Activated T-helper 1 cell treated with anti-CD3 and anti-CD28 coated beads, Interleukin-2, amount 50 U/mL, for 16 hours (primary cell): ENCODE measurements at places on chromosomes 2 and 18.

DNA sequence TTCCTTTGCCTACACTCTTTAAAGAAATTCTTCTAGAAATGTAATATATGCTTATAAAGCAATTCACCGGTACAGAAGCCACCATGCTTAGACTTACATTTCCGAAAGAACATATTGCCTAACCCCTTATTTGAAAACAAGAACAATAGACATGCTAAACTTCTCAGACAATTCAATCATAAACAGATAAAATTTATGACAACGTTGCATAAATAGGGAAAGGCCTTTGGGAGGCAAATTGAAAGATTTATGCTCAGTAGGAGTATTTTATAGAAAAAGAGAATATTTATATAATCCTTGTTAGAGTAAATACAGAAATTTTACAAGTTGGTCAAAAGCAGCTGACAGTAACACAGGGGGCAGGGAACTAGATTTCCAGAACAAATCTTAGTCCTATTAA lies 16.2 kb upstream of the MEP1B start:
- DNase-seq, result no peak

DNA sequence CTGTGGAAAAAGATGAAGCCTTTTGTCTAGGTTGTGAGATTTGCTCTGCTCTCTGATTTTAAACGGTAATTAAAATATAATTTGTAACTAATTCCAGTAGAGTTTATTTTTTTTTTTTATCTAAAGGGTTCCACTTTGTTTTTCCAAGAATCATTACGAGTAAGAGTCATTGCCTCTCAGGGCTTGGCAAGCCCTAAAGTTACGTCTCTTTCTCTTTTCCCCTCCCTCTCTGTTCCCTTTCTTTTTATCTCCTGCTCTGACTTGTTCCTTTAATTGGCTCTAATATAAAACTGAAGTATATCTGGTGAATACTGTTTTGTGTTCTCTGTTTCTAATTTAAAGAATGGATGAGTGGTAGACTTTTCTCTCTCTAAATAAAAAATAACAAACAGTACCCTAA lies 75.8 kb downstream of the CALCRL start:
- DNase-seq, result no peak

GRCh38 chr2:54722641-54723040 lies 821 bp upstream of the EML6 start:
- no peak for DNase-seq

GRCh38 chr18:59492756-59493421 lies 133.8 kb upstream of the LMAN1 start:
- no peak for DNase-seq

- DNase-seq, result no peak
Observed at GRCh38 chr2:120783371-120783791, 47.7 kb downstream of the GLI2 start.

DNA sequence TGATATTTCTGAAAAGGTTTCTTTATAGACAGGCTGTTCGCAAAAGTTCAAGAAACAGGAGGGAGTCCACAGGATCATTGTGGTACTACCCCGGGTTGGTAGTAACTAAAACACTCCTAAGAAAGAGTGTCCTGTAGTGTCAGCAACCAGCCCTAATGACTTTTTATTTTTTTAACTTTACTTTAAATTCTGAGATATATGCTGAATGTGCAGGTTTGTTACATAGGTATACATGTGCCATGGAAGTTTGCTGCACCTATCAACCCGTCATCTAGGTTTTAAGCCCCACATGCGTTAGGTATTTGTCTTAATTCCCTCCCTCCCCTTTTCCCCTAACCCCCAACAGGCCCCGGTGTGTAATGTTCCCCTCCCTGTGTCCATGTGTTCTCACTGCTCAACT lies 1396.9 kb upstream of the ZEB2 start:
- DNase-seq, result no peak

DNA sequence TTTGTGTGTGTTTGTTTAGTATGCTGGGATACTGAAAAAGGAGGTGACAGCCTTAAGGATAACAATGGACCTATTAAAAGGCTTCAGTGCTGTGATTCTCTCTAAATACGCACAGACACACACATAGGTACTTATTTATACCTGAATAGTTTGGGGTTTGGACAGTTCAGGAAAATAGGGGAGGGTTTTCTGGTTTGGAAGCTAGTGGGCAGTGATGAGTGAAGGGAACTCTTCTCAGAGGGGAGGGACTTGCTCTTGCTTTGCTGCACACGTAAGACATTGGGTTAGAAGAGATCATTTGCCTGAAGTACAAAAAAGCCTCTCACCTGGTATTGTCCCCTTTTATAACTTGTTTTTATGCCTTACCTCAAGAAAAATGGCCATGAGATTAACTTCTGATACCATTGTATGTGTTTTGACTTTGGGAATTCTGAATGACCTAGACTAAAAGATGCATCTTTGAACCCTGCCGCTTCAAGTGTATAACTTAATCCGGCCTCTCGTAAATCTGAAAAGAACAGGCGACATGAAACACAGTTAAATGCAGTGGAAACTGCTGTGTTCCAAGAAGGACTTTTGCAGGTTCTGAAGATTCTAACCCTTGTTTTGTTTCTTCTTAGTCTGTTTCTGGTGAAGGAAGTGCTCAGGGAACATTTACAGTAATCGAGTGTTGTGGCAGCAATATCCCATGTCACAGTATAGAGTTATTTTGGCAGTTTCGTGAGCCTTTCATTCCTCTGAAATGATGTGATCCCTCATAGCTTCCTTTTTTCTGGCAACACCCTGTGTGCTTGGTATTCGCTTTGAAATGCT lies 2.5 kb downstream of the CRIM1 start:
- no peak for DNase-seq

GRCh38 chr2:5290900-5291546 lies 401.2 kb upstream of the SOX11 start:
- no peak for DNase-seq

DNA sequence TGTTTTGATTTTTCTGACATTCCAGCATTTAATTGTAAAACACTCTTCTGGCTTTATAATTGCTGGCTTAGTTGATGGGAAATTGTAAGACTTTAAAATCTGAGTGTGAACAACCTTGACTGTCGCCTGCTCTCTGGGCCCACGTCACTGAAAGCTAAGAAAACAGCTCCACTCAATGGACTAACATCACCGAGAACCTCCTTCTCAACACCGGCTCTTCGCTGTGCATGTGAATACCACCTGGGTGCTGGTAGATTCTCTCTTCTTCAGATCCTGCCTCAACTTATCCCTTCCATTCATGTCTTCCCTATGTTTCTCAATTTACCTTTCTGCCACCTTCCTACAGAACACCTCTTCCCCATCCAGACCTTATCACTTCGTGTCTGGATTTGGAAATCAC lies 523.1 kb upstream of the ID2 start:
- DNase-seq, result no peak

DNA sequence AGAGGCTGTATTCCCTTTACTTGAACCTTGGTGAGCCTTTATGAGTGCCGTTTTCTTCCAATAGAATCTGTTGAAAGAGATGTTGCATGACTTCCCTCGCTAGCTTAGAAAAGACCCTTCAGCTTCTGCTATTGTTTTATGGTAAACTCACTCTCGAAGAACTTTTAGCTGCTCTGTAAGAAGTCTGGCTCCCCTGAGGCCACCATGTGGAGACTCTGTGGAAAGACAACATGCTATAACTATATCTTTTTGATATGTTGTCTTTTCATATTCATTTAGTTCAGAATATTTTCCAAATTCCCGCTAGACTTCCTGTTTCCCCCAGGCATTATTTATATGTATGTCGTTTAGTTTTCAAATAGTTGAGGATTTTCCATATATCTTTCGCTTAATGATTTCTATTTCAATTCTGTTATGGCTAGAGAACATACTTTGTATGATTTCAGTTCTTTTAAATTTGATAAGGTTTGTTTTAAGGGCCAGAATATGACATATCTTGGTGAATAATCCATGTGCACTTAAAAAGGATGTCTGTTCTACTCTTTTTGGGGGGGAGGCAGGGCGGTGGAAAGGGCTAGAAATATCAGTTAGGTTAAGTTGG lies 64.1 kb downstream of the PTPN4 start:
- no peak for DNase-seq

DNA sequence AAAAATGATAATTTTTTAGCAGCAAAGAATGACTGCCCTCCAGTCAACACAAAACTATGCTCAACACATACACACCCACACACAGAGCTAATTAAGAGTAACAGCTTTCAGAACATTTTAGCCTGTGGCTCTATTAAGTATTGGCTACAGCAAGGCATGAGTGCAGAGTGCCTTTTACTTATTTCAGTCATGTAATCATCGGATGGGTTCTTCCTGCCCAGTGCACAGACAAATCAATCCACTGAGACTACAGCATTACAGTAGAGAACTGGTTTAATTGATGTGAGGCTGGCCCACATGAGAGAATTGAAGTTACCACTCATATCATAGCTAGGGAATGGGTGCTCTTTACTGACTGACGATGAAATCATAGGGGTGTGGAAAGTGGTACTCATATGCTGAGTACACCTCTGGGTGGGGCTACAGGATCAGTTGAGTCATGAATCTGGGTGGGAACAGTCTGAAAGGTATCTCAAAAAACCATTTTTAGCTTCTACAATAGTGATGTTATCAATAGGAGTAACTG lies 241.0 kb downstream of the FSIP2 start:
- no peak for DNase-seq

GRCh38 chr2:85743304-85743978 lies 10.3 kb upstream of the ATOH8 start:
- no peak for DNase-seq

DNA sequence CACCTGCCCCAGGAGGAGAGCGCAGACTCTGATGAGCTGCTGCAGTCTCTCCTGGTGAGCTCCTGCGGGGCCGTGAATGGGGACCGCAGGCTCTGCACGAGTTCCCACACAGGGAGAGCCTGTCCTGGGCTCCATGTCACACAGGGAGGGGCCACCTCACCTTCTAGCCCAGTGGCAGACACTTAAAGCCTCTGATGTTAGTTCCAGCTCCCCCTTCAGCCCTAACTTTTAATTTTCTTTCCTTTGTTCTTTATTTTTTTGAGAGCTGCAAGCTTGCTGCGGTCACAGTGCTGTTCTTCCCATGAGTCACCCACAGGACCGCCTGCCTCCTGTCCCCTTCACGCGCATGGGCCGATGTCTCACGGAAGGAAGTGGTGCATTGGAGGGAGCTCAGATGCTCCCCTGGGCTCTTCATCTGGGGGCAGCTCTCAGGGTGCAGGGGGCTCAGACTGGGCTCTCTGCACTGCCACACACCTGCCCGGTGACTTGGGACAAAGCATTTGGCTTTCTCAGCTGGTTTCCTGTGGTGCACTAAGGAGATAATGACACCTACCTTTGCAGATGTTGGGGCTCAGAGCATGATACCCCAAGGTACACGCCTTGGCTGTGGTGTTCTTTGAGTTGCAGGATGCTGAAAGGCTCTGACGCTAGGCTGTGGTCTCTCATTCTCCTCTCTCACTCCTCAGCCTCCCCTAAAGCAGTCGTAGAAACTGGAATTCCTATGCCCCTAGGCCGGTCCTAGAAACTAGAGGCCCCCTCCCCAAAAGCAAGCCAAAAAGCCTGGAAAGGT lies 37.2 kb upstream of the PXDN start:
- DNase-seq, result no peak

DNA sequence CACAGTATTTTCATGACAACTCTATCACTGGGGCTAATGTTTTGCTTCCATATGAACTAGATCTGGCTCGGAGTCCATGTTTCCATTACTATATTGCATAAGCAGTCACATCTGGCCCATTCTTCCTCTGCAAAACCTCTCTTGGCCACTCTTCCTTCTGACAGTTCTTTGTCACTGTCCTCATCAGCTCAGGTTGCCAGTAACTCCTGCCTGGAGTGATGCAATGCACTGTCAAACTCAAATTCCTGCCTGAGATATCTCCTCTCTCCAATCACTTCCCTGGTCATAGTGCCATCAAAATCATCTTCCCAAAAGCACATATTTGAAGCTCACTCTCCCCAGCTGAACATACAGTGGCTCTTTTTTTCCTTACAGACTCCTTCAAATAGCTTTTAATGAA lies 66.1 kb downstream of the COLEC12 start:
- no peak for DNase-seq

- no peak for DNase-seq
Observed at GRCh38 chr18:6031002-6031401, 135.7 kb upstream of the TMEM200C start.

- DNase-seq, result no peak
Observed at GRCh38 chr2:85675427-85675826, 7.4 kb upstream of the SFTPB start.

DNA sequence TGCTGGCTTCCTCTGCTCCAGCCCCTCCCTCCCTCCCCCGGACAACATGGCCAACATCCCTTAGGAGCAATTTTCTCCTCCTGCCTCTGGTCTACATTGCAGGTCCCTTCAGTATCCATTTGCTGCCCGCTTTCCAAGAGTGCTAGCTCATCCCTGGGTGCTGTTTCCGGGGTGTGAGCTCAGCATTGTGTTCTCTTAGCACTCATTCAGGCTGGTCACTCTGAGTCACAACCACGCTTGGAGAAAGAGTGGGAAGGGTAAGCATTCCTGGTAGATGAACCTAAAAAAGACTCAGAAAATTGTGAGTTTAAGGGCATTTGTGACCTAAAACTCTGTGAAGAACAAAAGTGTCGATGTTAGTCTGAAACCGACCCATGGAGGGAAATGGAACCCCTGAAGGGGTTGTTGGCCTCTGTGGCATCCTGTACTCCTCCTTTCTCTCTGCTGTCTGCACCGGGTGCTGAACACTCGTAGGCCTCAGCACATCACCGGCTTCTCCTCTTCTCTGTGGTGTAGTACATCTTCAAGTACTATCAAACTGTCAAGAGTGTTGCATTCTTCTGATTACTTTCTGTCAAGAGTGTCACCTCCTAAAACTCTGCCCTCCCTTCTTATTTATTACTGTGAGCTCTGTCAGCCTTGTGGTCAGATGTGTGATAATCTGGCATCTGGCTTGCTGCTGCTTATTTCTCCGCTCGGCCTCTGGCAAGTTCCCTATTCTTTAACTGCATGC lies 73.0 kb downstream of the CTNNA2 start:
- no peak for DNase-seq

DNA sequence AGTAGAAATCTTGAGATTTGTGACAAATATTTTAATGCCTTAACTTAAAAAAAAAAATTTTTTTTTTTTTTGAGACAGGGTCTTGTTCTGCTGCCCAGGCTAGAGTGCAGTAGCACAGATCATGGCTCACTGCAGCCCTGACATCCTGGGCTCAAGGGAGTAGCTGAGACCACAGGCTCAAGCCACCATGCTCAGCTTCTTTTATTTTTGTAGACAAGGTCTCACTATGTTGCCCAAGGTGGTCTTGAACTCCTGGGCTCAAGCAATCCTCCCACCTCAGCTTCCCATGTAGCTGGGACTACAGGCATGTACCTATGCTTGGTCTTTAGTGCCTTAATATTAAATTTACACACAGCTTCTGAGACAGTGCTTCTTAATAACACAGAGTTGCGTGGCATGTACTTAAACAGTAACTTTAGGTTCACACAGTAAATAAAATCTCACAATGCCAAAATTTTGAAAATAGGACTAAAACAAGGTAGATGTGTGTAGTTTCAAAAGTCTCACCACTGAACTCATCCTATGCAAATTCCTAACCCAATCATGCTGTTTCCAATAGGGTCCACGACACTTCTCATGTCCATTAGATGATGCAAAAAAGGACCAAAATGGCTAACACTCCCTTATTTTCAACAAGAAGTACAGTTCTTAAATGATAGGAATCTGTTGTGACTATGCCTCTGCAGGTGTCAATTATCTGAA lies 4.1 kb downstream of the HSPD1 start:
- no peak for DNase-seq

- no peak for DNase-seq
Observed at GRCh38 chr2:227377467-227378351, 1.4 kb downstream of the TM4SF20 start.

- DNase-seq, result no peak
Observed at GRCh38 chr2:70412294-70413070, 110.6 kb upstream of the FAM136A start.

- peak; percentile 69 for DNase-seq
Observed at GRCh38 chr18:22933206-22933965, at the start of gene RBBP8. Gene RBBP8, plus strand, starts transcription at chr18:22933328. Its CDS starts 3,524 bp downstream, at chr18:22936852.
